Activated T-cell treated with anti-CD3 and anti-CD28 coated beads for 48 hours (primary cell): ENCODE measurements at places on chromosomes 1 and 21.

- no peak for DNase-seq
Measured at GRCh38 chr1:149843431-149844041, 55.8 kb upstream of the BOLA1 start.

DNA sequence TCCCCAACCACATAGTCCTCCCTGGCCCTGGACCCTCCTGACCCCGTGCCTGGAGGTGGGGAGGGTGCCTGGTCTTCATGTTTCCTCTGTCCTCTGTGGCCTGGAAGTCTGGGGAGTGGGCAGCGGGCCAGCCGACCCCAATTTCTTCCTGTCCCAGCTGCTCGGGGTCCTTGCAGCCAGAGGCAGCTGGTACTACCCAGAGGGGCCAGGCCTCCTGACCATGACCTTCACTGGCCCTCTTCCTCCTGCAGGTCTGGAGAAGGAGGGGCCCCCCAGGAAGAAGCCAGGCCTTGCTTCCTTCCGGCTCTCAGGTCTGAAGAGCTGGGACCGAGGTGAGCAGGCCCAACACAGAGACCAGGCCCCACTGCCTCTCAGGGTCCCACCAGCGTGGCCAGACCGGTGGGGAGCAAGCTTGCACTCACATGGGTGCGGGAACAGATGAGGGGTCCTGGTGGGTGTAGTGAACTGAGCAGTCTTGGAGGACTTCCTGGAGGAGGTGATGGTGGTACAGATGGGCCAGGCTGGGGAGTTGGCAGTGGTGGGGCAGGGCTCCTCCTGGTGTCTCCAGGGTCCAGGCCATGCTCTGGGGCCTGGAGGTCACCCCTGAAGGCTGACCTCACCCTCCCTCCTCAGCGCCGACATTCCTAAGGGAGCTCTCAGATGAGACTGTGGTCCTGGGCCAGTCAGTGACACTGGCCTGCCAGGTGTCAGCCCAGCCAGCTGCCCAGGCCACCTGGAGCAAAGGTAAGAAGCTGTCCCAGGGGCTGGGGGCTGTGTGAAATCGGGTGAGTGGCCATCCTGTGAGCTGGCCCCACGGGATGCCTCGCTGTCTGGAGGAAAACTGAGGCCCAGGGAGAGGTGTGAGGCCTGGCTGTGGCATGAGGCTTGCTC lies 32.7 kb downstream of the TRIM11 start:
- DNase-seq, result no peak

GRCh38 chr1:183276386-183277080 lies 90.5 kb downstream of the LAMC2 start:
- no peak for DNase-seq

- DNase-seq, result no peak
Measured at GRCh38 chr1:172003766-172004530, 162.7 kb downstream of the DNM3 start.

- DNase-seq, result no peak
Measured at GRCh38 chr1:173410794-173411236, 66.3 kb upstream of the PRDX6 start.

DNA sequence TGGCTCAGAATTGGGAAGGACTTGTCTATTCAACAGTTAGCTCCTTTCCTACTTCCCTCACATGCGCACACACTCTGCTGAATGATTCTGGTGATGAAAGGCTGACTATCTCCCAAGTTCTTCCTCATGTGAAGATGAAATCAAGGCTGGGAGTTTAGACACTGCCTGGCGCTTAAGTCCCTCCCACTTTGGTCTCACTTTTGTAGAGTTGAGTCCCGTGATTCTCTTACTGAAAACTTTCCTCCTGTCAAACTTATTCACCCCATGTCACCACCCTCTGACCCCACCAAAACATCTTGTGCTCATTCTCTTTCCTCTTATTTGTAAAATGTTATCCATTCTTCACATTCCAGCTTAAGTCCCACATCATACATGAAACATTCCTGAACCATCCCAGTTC lies 8.4 kb upstream of the MRPS6 start:
- no peak for DNase-seq

- no peak for DNase-seq
Measured at GRCh38 chr1:170351366-170351946, 180.5 kb upstream of the GORAB start.

DNA sequence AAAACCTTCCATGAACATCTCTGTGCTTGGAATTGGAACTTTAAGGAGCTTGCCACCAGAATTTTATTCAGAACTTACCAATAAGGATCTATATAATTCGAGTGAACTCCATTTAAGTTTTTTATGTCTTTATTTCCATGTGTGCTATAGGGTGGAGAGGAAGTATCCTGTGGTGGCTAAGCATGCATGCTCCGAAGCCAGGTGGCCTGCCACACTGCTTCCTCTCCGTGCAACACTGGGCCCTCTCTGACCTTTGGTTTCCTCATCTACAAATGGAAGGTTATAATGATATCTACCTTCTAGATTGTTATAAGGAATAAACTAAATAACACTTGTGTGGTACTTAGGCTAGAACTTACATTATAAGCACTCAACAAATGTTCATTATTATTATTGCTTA lies 382.1 kb downstream of the PTPRC start:
- DNase-seq, result no peak

DNA sequence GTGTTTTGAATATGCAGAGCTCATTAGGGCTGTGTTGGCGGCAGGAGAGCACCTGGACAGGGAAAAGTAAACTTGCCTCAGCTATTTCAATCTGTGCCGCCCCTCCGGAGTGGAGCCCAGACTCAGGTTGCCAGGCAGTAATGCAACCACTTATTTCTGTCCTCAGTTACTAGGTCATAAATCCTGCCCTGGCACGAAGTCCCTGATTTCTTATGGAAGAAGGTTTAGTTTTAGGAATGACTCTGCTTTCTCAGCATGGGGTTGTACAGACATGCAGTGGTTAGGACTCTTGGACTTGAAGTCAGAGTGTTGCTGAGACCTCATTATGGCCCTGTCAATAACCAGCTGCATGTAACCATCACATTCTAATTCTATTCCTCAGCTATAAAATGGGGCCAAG lies 98.3 kb upstream of the FGGY start:
- no peak for DNase-seq

- DNase-seq, result peak; percentile 49
Measured at GRCh38 chr1:168603501-168604110, 27.2 kb downstream of the XCL1 start.

DNA sequence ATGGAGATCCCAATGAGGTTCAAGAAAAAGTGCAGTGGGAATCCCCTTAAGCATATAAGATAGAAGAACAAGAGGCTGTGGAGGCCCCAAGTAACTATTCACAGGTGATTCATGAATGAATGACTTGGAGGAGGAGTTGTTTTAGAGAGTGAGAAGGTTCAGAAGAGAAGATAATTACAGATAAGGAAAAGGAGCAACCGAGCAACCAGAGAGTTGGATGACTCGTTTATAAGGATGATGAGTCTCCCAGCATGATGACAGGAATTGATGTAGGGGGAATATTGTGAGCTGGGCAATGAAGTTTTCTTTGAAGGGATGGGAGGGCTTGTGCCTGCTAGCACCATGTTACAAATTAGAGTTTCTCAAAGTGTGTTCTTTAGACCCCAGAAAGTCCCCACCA lies 9.8 kb downstream of the C8A start:
- no peak for DNase-seq

DNA sequence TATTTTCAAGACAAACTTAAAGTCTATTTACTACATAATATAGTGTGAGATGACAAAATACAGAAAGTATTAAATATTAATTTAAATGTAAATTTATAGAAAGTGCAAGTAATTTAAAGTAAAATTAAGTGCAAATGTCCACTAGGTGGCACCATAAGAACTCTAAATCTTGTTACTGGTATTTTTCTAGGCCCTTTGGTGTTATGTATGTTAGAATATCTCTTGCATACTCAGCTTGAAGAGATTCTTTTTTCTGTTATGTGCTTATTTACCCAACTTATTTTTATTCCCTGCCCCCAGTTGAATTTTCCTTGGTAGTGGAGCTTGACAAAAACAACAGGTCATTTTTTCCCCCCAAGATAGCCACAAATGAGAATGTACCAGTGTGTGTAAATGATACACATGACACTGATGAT lies 71.5 kb downstream of the RPS6KC1 start:
- DNase-seq, result no peak
